ENCODE measurements at places on chromosomes 5 and 9.

DNA sequence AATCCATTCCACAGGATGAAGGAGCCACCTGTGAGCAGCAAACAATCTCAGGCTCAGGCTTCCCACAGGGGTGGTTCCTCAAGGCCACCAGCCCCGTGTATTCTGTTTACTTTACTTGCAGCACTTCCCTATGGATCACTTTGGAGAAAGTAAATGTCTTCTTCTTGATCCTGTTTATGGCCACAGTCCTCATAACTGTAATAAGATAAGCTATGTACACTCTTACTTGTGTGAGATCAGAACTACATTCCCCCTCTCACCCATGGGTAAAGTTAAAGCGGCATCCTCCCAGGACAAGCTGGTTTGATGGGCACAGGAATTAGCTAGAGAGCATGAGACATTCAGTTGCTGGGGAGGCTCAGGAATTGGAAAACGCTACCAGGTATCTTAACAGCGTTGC, 86.1 kb downstream of the TMEM215 start:
- no peak for DNase-seq

DNA sequence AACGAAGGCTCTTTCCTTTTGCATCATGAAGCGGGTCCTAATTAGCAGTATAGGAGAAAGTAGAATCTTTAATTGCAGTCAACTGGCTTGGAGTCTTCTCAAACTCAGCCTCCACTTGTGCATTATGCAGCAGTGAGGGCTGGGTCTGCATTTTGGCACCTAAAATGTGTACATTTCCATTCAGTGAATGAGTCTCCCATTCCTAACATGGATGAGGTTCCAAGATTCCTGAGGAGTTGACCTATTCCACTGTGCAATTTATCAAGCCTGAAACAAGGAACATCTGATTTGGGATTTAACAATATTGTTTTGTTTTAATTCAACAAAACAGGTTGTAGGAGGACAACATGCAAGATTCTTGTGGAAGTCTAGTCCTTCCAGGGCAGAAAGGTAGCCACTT, 171.8 kb upstream of the S1PR3 start:
- DNase-seq = no peak

DNA sequence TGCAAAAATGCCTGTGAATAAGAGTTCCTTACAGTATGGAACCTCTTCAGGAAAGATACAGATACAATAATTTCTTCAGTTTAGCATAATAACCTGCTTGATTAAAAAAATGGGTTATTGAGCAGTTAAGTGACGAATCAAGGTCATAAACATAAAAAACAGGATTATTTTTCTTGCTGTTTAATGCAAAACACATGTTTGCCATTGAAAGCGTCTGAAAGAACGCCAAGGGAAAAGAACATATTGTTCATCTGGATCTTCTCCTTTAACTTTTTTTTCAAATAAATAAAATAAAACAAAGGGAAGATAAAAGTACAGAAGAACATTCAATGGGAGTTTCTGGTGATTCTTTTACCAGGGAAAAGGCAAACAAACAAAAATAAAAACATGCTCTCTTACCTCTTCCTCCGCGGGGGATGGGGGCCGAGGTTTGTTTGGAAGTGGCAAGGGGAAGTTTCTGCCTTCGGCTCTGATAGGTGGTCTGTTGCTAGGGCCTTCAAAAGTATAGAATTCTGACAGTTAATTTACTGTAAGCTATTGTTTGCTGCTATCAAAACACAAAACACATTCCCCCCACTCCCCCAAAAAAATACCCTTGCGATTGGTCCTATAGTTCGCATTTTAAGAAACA, 20.1 kb downstream of the C5orf58 start:
- DNase-seq = no peak

DNA sequence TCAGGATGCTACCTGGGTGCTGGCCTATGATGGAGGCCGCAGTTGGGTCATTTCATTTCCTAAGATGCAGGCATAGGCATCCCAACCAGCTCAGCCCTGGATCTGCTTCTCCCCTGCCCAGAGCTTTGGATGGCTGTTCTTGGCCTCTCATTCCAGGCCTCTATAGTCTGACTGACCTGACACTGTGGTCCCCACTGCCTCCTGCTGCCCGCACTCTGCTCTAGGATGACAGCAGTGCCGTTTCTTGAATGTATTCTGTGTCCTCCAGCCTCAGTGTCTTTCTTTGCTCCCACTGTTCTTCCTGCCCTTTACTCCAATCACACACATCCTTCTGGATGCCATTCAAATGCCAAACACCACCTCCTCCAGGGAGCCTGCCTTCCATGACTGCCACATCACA, 235.7 kb downstream of the HSPA4 start:
- no peak for DNase-seq

- DNase-seq = no peak
These were observed 310.7 kb downstream of the RAB3C start for GRCh38 chr5:58893551-58893950.

- DNase-seq = no peak
These were observed 125.5 kb downstream of the OLFM1 start for GRCh38 chr9:135212961-135213360.

GRCh38 chr9:389159-389558, 174.5 kb downstream of the DOCK8 start:
- no peak for DNase-seq

GRCh38 chr5:128913551-128913950, 51.7 kb upstream of the SLC27A6 start:
- DNase-seq = no peak

GRCh38 chr5:14415024-14415697, 166.4 kb upstream of the OTULINL start:
- no peak for DNase-seq

GRCh38 chr5:151670083-151670686, 16.5 kb downstream of the SPARC start:
- DNase-seq = no peak
